ENCODE measurements at places on chromosomes 11 and 22.
A peak's percentile ranks its signal among the peaks of the same experiment; 100 is the strongest.

- no peak for DNase-seq
Measured at GRCh38 chr11:86171627-86172026, 72.9 kb upstream of the EED start.

DNA sequence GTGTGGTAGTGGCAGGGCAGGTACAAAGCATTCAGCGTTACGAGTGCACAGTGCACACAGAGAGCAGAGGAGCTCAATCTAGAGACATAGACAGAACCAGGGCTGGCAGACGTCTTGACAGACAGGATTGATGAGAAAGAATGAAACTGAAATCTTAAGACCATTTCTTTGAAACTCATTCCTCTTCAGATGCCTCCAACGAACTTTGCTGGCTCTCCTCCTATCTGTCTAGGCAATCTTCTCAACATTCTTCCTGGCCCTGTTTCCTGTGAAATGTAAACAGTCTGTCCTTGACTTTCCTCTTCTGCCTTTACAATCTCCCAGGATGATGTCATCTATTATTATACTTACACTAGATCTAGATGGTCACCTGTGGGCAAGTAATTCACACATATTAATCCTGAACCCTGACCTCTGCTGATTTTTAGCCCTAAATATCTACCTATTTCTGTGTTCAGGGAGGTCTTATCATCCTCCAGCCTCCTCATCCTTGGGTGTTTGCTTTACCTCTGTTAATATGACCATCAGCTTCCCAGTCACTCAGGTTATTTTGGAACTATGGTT, 119.5 kb downstream of the ENTHD1 start:
- no peak for DNase-seq

DNA sequence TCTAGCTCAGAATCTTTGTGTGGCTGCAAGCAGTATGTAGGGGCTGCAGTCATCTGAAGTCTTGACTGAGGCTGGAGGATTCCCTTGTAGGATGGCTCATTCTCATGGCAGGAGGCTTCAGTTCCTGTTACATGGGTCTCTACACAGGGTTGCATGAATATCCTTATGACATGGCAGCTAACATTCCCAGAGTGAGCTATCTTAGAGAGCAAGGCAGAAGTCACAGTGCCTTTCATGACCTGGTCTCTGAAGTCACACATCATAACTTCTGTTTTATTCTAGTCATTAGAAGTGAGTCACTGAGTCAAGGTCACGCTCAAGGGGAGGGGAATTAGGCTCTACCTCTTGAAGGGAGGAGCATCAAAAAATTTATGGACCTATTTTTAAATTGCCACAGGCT, 10.3 kb upstream of the SPON1 start:
- DNase-seq = no peak

- no peak for DNase-seq
Measured at GRCh38 chr22:37996079-37996478, 11.7 kb upstream of the SOX10 start.

DNA sequence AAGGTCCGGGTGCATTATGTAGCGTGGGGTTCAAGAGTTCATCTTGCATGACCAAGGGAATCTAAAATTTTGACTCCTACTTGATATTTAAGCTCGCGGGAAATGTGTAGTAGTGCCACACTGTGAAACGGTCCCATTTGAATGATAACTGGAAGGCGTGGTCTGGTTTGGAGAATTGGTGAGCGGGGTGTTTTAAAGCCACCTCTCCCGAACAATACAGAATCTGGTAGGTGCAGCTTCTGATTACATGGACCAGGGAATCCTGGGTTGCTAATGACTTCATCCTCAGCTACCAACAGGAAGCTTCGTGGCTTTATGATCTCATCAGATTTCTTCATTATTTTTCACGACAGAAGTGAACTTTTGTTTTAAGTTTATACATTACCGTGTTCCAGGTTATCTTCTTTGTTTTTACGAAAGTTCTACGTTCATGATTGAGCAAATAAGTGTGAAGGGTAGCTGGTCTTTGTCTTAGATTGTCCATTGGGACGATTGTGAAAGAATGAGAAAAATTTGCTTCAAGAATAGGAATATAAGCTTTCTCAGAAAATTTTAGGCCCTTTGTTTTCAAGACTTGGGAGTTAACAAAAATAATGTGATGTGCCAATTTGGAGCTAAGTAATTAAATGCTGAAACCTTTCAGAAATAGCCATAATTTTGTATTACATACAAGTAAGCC, 1.7 kb downstream of the QSER1 start:
- no peak for DNase-seq

- no peak for DNase-seq
Measured at GRCh38 chr11:7031471-7031871, 11.2 kb downstream of the NLRP14 start.

GRCh38 chr22:33300165-33300564, 242.0 kb upstream of the SYN3 start:
- no peak for DNase-seq

- DNase-seq = no peak
Measured at GRCh38 chr11:69204941-69205742, 49.4 kb downstream of the SMIM38 start.

- no peak for DNase-seq
Measured at GRCh38 chr11:8374716-8375115, 111.0 kb upstream of the LMO1 start.

DNA sequence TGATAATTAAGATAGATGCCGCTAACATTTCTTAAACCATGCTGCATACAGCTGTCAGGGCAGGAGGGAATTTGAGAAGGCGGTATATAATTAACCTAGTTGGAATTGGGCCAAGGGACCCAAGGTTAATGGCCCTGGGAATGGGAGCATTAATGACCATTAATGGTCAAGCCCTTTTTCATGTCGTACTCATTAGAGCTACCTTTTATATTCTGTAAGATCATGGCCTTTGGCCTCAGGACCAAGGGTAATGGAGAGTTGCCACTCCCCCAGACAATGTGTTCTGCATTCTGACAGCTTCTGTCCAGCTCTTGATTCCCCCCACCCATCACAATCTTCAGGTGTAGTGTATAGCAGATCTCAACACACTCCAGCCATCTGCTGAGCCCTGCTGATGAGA, 111.6 kb downstream of the NTM start:
- DNase-seq = no peak

DNA sequence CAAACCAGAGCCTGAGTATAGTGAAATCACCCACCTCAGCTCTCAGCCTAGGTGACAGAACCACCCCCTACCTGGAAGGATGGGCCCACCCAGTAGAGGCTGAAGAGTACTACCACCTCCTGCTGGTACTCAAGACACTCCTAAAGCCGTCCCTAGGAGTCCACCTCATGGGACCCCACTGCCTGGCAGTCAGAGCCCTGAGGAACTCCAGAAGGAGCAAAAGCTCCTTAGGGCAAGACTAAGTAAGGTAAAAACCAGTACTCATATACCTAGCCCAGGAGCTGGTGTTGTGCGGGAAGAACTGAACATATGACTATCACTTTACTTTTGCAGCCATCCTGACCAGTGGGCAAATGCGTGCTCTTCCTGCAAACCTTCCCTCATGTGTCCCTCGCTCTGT, 36.3 kb downstream of the HIRA start:
- no peak for DNase-seq

DNA sequence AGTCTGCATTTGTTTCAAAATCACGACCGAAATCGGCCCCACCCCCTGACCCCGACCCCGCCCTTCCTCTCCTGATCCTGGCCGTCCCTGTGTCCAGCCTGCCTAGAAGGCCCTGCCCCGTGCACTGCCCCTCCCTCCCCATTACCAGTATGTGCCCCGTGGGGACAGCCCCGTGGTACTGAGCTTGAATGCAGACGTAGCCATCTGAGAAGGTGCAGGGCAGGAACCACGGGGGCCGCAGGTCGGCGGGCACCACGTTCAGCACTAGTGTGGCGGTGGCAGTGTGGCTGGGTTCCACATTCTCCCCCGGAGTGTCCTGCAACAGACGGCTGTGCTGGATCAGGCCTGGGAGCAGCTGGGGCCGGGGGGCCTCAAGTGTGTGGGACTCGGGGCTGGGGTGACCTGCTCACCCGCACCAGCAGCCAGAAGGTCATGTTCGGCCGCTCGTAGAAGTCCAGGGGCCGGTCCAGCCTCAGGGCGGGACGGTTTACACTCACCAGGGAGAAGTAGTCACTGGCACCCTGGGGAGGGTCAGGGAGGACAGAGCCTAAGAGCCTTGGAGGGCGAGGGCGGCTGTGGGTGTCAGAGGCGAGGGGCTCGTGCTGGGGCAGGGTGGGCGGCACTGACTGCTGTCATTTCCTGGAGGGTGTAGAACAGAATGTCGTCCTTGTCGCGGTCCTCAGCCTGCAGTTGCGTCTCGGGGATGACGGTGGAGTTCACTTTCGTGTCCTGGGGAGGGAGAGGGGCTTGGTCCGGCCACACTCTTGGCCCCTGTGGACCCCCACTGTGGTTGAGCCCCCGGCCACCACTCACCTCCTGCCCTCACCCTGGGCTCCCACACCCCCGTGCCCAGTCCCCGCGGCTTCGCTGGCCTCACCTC, 3.6 kb downstream of the CDHR5 start:
- no peak for DNase-seq

DNA sequence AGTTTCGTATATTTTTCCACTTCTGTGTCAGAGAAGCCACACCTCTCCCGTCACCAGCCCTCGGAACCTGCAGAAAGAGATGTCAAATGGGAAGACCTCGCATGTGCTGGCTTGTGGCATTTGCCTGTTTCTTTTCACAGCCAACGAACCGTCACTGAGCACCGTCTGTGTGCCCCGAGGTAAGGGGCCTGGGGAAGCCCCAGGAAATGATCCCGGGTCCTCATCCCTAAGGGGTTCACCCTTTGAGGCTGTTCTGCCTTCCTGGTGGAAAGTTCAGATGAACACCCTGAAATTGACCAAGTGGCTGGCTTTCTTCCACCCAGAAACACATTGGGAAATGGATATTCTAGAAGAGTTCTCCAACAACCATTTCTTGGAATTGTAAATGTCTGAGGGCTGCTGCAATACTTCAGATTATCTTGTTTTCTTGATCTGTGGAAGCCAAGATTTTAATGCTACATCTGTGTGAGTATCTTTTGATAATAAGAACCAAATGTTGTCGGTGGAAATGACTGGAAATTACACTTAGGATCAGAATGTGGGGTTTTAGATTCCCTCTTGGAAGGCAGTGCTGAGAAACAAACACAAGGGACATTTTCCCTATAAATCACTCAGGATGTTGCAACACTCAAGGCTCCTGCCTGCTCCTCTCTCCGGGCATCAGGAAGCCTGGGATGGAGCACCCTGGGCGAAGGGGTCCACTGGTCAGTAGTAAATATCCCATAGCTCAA, 37.6 kb downstream of the RIBC2 start:
- DNase-seq = no peak

DNA sequence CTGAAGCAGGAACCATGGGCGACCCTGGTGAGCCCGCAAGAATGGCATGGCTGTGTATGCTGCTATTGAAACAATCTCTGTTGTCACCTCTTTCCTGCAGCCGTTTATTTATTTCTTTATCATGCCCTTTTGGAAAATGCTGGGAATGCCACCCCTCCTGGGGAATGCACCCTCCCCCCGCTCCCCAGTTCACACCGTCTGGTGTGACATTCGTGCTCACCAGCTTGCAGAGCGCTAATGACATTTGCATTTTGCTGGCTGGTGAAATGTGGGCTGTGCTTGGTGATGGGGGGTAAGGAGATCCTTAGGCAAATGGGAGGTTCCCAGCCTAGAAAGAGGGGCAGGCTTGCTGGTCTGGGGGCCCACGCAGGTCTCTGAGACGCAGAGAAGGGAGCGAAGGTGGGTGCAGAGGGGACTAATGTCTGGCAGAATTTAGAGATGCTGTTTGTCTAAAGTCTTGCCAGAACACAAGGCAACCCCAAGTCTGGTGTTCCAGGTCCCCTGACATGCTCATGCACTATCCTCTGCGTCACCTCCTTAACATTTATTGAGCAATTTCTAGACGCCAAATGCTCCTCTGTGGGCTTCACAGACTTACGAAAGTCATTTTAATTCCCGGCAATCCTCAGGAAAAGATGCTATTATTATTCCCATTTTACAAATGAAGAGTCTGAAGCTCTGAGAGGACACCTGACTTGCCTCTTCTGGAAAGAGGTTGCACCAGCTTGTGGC, 91.7 kb downstream of the TP53I11 start:
- no peak for DNase-seq

GRCh38 chr11:1771700-1772099, 8.0 kb upstream of the CTSD start:
- no peak for DNase-seq

DNA sequence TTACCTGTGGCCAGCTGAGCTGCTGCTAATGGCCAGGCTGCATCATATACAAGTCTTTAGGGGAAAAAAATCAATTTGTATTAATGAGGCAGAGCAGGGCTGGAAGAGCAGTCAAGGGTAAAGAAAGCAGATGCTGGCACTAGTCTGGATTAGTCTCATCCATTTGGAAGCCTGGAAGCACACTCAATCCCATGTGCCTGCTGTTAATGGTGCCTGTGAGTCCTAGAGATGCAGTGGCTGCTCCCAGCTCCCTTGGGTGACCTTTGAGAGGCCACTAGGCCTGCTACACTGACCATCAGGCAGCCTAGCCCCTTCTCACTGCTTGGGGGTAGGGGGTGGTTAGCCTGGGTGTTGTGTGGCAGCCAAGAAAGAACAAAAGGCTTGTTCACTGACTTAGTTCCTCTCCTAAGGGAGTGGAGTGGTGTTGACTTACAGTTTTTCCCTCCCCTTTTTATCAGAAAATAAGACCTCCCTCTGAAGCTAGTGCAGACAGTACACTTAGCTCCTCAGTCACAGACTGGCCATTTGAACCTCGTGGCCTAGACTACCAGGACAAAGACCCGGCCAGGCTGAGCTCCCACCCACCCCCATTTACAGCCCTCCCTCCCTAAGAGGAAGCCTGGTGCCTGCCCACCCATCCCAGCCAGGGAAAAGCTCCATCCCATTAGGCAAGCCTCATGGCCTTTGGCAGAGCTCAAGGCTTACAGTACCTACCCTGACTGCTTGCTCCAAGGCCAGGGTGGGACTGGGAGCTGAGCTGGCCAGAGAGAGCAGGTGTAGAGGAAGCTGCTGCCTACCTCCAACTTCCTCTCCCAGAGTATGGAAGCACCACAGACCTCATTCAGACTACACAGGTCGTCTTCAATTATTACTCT, 7.8 kb downstream of the PIK3IP1 start:
- DNase-seq = no peak

DNA sequence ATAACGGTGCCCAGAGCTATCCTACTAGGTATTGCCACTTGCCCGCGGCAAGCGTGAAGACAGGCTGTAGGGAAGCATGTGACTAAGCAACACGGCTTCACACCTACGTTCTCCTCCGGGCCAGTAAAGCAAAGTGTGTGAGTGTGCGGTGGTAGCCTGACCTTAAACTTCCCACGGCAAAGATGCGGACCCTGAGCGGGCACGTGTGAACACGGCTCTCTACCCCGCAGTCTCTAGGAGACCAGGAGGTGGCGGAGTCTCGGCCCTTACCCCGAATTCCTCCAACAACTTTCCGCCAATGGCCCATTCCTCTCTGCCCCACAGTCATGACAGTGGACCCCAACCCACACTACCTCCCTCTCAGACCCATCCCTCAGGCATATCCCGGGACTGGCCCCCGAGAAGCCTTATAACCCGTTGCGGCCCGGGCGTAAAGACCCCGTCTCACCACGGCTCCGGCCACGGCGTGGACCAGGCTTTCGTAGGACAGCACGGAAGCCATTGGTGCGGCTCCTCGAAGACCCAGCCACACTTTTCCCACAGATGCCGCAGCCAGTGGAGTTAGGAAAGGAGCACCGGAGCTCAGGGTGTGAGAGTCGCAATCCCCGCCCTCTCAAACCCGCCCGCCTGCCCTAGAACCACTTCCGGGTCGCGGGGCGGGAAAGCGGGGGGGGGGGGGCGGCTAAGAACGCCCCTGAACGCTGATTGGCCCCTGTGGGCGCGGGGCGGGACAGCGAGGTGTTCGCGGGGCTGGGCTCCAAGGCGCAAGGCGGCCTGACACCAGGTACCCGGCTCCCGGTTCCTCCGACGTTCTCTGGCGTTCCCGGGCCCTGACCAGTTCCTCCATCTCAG, at the start of gene SLC25A17:
TSS of gene SLC25A17 (minus strand) at position 600 of the 852 bp plus-strand sequence. CDS start at position 502, 98 bp downstream.
- peak; percentile 99 for DNase-seq

Data from esophagus muscularis mucosa (tissue), 4 donors.